IPS-NIHi11 (cell line): ENCODE measurements at places on chromosomes 11 and 22.

GRCh38 chr22:24518771-24519485, 23.8 kb downstream of the UPB1 start:
- DNase-seq = no peak

- no peak for DNase-seq
Observed at GRCh38 chr11:66072081-66072480, 2.0 kb downstream of the PACS1 start.

GRCh38 chr11:104000798-104001197, 35.6 kb upstream of the DDI1 start:
- DNase-seq = no peak

DNA sequence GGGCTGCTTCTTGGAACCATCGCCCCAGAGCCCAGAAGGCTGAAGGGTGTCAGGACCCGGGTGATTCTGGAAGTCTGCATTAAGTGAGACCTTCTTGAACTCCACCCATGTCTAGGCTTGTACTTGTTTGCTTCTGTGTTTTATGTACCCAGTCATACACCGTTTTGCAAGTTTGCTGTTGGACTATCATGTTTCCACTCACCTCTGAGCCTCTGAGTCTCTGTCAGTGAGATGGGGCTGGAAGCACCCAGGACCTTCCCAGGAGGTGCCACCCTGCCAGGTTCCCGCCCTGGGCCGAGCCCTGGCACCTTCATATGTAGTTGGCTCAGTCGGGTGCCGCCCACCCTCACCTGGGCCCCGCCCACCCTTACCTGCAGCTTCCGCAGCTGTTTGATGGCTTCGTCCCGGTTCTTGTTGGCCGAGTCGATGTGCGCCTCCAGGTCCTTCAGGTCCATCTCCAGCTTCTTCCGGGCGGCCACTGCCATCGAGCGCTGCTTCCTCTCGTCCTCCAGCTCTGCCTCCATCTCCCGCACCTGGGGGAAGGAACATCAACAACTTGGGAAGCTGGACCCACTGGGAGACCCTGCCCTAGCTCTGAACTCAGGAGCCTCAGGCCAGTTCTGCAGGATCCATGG, 35.1 kb downstream of the APOL1 start:
- DNase-seq = no peak

- no peak for DNase-seq
Observed at GRCh38 chr11:17383461-17383860, 5.0 kb downstream of the KCNJ11 start.

DNA sequence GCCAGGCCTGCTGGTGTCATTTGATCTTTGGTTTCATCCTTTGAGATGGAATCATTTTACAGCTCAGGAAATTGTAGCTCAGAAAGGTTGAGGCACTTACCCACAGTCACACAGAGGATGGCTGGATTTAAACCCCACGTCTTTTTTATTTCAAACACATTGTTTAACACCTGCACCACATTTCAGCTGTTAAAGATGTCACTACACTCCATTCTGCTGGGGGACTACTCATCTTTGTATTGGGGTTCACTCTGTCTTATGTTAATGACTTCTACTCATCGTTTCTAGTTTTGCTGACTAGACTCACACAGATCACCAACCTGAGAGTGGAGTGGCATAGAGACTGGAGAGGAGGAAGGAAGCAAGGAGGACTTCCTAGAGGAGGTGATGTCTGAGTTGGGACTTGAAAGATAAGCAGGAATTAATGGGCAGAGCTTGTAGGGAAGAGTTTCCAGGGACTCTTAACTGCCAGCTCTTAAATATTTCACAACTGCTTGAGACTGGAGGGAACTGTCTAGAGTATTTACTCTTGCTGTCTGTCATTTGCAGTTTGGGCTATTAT, 80.0 kb downstream of the TP53I11 start:
- DNase-seq = no peak

DNA sequence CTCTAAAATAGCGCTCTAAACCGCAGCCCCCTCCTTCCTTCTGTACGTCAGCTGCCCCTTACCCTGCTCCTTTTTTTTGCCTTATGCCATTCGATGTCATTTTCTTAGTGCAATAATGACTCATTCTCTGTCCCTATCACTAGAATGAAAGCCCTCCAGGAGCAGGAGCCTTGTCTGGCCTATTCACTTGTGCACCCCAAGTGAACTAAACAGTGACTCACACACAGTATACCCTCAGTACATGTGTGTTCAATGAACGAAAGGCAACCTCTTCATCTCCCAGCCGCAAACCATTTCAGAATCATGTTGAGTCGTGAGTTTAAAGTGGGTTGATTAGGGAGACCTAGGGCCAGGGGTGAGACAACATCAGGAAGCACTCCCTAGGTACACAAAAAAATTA, 50.7 kb upstream of the SPATA19 start:
- no peak for DNase-seq

DNA sequence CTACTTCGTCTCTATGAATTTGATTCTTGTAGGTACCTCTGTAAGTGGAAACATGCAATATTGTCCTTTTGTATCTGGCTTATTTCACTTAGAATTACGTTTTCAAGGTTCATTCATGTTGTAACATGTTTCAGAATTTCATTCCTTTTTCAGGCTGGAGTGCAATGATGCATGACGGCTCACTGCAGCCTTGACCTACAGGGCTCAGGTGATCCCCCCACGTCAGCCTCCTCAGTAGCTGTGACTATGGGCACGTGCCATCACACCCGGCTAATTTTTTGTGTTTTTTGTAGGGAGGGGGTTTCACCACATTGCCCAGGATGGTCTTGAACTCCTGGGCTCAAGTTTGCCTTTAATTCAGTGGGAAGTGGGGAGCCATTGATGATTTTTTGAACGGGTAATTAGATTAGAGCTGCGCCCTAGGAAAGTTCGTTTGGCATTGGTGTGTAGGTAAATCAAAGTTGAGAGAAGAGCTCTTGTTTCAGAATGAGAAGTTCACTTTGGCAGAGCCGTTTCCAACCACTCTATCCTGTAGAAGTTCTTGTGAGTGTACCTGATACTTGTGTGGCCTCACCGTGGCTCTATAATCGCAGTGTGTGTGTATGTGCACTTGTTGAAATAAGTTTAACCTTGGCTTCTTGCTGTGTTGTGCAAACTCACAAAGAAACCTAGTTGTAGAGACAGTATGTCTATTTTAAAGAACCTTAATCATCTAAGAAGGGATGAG, 115.9 kb downstream of the NAV2 start:
- DNase-seq = no peak

DNA sequence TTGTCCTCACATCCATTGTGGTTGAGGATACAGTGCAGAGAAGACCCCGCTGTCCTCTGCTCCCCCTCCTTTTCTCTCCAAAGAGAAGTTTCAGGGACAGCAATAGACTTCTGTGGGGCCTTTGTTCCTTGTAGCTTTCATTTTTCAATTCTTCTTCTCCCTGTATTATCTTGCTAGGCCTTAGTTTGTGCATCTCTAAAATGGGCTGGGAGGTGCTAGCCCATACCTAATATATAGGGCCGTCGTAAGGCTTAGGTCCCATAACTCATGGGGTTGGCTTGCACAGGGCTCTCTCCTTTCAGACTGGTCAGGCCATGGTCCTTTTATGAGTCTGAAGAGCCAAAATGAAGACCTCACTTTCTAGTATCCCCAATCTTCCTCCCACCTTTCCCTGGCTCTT, 33.0 kb downstream of the ZBTB16 start:
- no peak for DNase-seq
